ENCODE measurements at places on chromosomes 4 and X.

DNA sequence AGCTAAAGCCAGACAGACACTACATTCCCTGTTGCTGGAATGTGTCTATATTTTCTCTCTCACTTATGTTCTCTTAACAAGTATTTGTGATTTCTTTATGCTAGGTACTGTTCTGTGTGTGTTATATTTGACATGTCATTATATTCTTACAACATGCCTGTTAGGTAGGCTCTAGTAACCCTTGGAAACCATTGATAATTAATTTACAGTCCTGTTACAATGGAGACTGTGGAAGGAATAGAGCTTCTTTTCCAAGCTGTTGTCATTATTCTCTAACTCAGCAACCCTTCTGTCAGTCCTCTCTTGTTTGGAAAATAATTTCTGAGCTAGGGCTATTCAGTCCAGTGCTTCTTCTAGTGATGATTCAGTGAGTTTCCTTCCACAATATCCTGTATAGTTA, 419.1 kb upstream of the BOD1L1 start:
- no peak for DNase-seq

GRCh38 chr4:184824081-184824775, 1.5 kb downstream of the ACSL1 start:
- DNase-seq = no peak

DNA sequence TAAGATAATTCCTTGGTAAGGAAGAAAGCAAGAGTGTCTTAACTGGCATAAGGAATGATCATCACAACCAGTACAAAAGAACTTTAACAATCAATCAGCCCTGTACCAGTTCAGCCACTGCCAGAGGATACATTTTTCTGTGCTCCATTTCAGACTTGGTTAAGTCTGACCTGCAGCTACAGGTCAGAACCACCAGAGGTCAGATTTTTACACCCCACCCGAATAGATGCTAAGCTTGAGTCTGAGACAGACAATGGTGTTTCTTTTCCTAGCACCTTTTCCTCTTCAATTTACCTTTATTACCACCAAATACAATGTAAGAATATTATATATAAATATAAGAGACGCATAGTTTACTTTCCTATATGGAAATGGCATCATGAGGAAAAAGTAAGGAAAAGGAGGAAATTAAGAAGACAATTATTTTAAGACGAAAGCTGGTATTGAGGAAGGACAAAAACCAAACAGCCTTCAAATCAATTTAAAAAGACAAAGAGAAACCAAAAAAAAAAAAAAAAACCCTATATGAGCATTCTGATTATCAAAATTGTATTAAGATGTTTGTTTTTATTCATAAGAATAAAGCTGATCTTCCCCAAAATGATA, 215.3 kb upstream of the TTC29 start:
- DNase-seq = peak; percentile 15

GRCh38 chr4:79651456-79651855, 243.4 kb upstream of the GK2 start:
- DNase-seq = no peak

- DNase-seq = no peak
Measured at GRCh38 chrX:66015152-66015831, 24.6 kb downstream of the VSIG4 start.

DNA sequence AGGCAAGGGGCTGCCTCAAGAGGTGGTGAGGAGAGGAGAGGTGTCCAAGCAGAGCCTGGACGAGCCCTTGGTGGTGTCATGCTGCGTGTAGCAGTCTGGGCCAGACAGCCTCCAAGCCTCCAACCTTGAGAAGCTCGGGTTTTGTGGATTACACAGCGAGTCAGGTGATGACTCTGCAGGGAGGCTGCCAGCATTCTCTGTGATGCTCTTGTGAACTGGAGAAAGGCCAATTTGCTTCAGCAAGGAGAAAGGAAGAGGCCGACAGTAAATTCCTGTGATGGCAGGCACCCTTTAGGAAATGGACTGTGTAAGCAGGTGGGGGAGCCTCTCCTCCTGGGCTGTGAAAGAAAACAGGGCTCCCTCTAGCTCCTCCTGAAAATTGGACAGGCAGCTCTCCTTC, 36.0 kb upstream of the CD99L2 start:
- DNase-seq = peak; percentile 87

DNA sequence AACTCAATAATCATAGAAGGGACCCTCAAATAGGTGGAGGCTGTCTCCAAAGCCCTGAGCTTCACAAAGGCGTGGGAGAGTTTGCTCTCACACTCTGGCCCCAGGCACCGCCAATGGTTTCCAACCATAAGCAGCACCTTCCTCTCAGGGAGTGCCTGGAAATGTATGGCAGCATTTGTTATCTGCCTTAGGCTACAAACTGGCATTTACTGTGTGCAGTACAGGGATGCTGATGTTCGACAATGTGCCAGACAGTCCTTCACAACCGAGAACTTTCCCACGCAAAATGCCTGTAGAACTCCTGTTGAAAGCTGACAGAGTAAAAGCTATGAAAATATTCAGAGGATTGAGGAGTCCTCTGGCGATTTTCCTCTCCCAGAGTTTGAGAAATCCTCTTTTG, 55.7 kb upstream of the CDKN2AIP start:
- DNase-seq = no peak

DNA sequence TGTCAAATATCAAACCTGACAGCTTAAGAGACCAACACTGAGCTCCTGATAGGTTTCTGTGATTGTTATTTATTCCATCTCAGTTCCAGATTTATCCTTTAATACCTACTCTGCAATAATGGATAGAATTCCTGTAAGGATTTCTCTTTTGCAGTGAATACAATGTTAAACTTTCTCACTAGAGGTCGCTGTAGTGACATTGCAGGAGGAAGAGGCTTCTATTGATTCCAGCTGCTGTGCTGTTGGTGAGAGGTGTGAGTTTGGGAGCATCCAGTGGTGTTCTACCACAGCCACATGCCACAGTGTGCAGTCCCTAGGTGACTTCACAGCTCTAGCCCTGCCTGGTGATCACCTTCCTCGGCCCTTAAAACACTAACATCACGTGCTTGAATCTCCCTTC, 34.6 kb upstream of the DCAF8L2 start:
- no peak for DNase-seq

- no peak for DNase-seq
Measured at GRCh38 chrX:138082896-138083295, 517.0 kb downstream of the ZIC3 start.

DNA sequence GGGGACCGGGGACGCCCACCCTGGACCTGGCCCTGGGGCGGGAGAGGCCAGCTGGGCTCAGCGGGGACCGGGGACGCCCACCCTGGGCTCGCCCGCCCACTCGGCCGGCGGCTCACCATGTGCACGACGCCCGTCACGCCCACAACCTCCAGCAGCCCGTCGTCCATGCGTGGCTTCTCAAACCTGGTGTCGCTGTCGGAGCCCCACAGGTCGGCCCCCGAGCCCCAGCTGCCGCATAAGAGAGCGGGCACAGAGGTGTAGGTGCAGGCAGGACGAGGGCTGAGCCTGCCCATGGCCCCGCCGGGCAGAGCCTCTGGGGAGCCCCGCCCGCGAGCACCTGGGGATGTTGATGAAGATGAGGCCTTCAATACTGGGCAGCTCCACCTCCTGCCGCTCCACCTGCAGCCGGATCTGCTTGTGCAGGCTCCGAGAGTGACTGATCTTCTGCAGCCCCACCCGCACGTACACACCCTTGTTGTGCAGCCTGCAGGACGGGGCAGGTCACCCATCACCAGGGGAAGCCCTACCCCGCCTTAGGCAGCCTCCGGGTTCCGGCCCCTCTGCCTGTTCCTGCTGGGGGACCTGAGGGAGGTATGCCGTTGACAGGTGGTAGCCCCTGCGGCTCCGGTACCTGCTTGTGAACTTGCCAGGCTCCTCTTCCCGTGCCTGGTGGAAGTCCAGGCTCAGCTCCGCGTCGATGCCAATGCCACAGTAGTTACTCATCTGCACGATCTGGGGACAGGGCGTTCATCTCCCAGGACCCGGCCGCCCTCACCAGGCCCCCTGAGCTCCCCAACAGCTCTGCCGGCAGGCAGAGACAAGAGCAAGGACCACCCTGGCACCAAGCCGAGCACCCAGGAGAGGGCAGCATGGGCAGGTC, 11.8 kb downstream of the DGKQ start:
- no peak for DNase-seq

- no peak for DNase-seq
Measured at GRCh38 chr4:107666134-107666533, 53.9 kb downstream of the PAPSS1 start.

DNA sequence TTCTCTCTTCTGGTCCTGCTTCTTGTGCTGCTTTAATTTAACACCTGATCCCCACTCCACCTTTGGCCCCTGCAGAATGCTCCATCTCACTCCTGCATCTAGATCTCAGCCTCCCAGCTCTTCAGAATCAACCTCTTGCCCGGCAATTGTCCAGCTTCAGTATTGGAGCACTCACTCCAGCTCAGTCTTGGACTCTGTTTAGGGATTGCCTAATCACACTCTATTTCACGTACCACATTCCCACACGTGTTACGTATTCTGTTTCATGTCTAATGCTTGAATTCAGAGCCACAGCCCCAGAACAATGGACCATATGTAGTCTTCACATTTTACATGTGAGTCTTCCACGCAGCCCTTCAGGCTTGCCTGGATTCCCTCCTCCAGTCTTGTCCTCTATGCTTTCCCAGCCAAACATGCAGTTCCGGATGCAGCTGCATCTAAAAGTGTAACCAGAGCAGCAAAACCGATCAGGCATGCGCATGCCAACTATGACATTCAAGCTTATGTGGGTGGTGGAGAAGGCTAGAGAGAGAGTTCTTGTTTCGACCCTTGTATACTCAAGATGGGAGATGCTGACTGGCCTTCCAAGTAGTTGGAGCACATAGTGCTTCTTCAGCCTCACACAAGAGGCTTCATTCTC, 105.2 kb upstream of the FAM9A start:
- DNase-seq = no peak

- DNase-seq = peak; percentile 23
Measured at GRCh38 chrX:18755651-18756050, 48.2 kb downstream of the PPEF1 start.

- DNase-seq = no peak
Measured at GRCh38 chr4:116180157-116180601, 905.2 kb downstream of the TRAM1L1 start.

DNA sequence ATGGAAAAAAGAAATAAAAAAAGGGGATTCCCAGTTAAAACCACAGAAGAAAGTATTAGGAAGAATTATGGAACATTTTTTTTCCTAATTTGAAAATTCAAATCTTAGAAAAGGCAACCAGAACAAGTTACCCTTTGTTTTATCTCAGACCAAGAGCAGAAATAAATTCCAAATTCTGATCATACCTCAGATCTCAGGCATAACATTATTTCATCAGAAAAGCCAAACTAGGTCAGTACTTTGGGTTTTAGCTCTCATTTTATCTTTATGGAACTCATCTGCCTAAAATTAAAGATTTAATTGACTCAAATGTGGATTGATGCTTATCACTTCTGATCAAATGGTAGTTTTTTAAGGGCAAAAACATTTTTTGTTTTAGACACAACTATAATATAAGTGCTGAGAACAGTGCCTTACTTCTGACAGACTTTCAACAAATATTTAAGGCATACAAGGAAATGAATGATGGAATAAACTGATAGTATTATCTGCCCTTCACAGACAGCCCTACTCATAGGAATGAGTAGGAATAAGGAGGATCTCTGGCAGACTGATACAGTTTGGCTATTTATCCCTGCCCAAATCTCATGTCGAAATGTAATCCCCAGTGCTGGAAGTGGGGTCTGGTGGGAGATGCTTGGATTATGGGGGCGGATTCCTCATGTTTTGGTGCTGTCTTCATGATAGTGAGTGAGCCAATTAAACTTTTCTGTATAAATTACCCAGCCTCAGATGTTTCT, 245.3 kb upstream of the PITX2 start:
- no peak for DNase-seq

- DNase-seq = no peak
Measured at GRCh38 chr4:169418846-169419245, 148.1 kb upstream of the SH3RF1 start.

GRCh38 chrX:22536746-22537304, 264.1 kb downstream of the CBLL2 start:
- no peak for DNase-seq

- DNase-seq = no peak
Measured at GRCh38 chr4:101864660-101865059, 74.1 kb downstream of the BANK1 start.

DNA sequence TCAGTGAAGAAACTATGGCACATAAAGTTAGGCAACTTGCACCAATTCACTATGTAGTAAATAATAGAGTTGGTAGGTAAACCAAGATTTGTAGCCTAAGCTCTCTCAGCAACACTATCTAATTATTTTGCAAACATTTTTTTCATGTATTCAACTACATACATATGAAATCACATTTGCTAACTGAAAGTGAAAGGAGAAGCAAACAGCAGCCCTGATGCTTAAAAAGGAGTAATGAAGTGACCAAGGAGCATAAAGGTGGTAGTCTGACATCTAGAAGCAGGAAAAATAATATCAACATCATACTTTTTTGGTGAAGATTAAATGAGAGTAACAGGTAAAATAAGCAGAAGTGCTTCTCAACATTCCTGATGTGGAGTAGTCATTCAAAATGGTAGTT, 603.7 kb downstream of the GRXCR1 start:
- no peak for DNase-seq

- DNase-seq = no peak
Measured at GRCh38 chrX:131213400-131213799, 75.7 kb downstream of the IGSF1 start.

GRCh38 chr4:1445716-1446445, 39.6 kb upstream of the NKX1-1 start:
- no peak for DNase-seq

- no peak for DNase-seq
Measured at GRCh38 chrX:135416546-135416945, 5.2 kb upstream of the SMIM10L2A start.

DNA sequence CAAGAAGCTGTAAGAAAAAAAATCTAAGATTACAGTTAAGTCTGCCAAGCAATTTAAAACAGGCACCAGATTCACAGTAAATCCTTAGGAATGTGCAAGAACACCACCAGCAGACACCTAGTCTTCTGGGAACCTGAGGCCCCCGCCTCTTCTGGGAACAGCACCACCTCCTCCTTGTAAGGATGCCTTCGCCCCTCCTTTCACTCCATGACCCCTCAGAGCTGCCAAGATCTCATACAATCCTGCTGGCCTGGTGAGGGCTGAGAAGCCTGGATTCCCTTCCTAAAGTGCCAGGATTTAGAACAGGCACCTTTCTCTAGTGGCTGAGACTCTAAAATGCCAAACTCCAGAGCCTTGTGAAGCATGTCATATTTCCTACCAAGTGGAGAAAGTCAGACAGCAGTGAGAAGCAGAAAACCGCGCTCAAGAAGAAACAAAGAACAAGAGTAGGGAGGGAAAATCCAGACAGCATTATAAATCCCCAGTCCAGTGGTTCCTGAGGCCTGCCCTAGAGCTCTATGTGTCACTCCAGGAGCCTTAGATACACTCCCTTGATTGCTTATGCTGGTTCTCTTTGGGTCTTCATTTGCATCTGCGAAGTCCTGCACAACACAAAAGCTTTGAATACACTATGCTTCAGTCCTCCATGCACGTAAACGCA, 166.4 kb downstream of the TSPAN5 start:
- no peak for DNase-seq

- DNase-seq = no peak
Measured at GRCh38 chr4:173821876-173822275, 291.8 kb upstream of the HAND2 start.

GRCh38 chrX:17375367-17375636, 302 bp downstream of the NHS start:
- DNase-seq = peak; percentile 27

All from adrenal gland (tissue), 19 donors.